ENCODE measurements at places on chromosomes 1 and 21.

DNA sequence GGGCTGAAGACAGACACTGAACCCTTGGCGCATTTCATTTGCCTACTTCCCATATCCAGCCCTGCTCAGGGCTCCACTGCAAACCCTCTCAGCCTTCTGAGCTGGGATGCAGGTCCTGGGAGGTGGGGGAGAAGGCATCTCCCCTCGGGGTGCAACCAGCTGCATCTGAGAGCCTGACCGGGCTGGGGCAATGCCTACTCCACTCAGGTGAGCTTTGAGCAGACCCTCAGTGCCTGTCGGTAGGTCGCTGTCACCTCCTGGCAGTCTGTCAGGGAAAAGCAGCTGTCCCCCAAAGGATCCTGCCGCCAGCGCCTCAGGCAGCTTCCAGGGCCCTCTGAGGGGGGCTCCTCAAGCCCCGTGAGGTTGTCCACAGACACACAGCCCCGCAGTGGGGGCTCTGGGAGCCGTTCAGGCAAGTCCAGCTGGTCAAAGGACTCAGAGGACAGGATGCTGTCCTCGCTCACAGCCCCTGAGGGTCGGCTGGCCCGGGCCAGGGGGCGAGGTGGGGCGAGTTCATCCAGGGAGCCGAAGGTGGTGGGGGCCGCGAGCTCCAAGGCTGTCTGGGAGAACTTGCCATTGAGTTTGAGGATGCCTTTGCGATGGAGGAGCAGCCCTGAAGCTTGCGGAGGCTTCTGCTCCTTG, 18.2 kb downstream of the NUAK2 start:
- DNase-seq: no peak

DNA sequence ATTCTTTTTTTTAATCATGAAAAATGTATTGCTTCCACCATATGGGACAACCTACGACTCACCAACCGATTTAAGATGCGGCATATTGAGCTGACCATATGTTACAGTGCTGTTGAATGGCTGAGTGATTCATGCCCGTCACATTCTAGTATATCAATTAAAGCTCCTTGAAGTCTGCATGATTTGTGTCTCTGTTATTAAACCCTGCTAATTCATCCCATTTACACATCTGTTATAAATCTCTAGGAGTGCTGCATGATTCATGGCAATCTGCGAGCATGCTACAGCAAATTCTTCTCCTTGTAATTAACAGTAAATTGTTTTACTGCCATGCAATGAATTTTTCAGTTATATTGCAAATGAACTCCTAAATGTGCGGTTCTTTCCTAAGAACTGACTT, 239.8 kb downstream of the USH2A start:
- DNase-seq: no peak

DNA sequence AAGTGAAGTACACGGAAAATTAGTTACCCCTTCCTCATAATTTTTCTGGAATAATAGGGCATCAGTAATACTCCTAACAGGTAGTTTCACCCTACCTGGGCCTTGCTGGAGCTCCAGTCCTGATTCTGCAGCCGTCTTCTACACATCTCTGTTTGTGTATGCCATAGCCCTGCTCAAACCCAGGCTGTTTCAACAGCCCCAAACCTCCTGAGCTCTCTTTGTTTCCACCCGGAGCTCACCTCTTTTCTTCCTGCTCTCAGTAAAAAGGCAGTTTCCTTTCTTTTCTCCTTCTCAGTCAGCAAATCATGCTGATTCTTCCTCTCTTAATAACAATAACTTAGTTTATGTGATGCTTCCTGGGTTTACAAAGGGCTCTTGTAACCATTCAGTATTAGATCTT, 355.1 kb upstream of the RUNX1 start:
- DNase-seq: no peak

DNA sequence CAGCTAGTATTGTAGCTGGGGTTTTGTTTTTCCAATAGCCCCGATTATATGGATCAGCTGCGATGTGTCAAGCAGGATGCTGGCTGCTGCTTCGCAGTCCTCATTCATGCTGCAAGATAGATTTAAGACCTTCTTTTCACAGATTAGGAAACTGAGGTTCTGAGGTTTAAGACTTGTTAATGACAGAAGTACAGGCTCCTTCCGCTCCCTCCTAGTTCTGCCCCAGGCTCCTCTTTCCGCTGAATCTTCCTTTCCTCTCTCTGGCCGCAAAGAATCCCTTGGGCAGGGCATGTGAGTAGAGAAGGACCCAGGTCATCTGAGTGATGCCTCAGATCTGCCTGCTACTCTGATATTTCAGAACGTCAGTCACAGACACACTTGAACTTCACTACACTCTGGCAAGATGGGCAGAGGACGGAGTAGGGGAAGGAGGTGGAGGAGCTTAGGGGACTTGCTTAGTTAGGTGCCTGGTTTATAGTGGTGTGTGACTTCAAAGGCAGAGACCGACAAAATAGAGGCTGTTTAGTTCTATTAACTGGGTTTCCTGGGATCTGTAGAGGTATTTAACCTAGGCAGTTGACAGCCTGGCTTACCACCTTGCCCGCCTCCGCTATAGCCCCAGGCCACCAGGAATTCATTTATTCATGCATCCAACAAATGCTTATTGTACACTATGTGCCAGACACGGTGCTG, 4.2 kb downstream of the IGSF21 start:
- DNase-seq: no peak

GRCh38 chr1:226589008-226589733, 40.6 kb downstream of the STUM start:
- DNase-seq: no peak
